Cortex of kidney (tissue), 1 donor: ENCODE measurements at places on chromosomes 7 and 10.

- no peak for DNase-seq
Observed at GRCh38 chr7:32043688-32044087, 26.5 kb downstream of the PDE1C start.

DNA sequence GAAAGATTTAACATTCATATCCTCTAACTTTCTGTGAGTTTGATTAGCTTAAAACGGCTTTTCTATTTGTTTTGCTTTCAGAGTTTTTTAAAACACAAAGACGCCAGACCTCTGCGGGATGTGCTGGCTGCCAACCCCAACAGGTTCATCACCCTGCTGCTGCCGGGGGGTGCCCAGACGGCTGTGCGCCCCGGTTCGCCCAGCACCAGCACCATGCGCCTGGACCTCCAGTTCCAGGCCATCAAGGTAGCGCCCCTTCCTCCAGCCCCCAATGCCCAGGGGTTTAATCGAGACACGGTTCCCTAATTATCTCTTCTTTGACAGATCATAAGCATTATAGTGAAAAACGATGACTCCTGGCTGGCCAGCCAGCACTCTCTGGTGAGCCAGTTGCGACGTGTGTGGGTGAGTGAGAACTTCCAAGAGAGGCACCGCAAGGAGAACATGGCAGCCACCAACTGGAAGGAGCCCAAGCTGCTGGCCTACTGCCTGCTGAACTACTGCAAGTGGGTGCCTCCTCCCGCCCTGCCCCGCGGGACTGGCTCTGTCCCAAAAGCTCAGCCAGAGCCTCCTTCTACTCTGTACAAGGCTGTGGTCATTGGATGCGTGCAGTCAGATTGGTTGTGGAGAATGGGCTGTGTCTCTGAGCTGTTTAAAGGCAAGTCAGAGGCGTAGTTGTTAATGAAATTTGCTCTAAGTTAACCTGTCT is 71.2 kb downstream of the TRRAP start:
- no peak for DNase-seq

GRCh38 chr10:114723991-114724715 is 66.1 kb upstream of the ABLIM1 start:
- no peak for DNase-seq

DNA sequence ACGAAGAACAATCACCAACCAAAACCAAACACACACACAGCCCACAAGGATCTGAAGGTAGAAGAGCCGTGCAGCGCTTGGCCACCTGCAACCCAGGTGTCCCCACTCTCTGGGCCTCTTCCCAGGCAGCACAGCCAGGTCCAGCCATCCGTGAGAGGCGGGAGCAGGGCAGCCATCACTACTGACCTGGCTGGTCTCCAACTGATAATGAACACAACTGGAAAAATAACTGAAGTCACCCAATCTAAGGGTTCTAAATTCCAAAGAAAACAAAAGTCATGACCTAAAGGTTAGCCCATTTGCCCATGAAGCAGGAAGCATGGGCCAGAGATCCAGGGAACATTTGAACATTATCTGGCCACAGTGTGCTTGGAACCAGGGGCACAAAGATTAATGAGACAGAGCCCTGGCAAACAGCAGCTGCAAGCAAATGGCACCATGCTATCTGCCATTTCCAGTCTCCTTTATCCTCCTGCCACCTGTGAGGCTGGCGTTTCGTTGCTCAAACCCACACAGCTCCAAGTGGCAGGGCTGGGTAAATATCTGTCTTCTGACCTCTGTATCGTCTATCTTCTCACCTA is 207.9 kb downstream of the TNS3 start:
- DNase-seq = no peak

- DNase-seq = no peak
Observed at GRCh38 chr10:2575460-2575859, 491.9 kb upstream of the PFKP start.

DNA sequence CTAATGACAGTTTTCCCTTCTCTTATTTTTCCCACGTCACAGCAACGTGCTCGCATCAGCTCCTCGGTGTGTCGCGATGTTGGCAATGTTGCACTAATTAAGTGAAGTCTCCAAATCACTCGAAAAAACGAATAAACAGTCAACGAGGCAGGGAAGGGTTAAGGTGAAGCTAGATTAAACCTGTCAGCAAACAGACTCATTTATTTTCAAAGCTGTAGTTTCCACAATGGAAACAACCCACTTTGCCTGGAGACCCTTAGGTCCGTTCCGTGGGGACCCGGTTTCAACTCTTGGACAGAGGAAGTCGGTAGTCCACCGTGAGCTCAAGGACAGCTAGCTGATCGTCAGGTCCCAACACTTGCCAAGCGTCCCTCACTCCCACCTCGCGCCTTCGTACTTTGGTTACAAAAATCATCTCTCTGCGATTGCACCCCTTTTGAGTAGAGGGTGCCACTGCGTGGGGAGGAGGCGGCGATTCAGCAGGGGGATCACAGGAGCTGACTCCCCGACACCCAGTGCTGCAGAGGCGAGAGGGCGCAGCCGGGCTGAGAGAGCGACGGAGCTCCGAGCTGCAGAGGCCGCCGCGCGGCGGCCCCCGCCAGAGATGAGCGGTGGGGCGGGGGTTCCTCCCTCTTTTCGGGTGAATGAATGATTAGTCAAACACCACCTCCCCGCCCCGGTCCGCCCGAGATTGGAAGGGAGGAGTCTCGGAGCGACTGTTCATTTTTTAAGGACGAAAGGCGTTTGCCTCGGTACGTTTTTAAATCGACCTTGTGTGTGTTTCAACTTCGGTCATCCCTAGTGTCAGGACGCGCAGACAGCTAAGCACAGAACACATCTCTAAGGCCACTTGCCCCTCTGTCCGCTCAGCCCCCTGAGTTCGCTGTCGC is 1.3 kb upstream of the BMPER start:
- no peak for DNase-seq

DNA sequence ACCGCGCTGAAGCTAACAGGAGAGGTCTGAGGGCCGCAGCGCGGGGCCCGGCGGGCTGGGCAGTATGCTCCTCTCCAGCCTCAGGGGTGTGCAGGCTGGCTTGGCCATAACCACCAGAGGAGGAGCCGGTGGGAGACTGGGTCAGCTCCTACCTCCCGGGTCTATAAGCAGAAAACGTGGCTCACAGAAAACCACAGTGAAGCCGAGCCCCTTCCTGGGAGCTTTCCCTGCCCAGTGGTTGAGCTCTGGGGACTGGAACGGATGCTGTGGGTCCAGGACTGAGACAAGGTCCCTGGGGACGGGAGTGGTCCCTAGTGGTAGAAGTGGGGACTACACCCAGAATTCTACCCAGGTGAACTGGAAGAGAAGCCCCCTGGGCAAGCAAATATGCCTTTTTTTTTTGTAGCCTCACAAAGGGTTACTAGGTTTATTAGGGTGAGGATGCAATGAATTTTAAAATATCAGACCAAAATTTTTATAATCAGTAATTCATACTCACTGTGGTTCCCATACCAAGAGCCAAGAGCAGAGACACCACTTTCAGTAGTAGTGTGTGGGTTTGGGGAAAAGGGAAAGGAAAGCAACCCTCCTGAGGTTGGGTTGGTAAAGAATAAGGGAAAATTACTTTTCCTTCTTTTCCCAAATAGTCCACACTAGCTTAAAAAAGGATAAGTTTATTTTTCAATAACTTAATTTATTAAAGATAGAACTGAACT is 67.9 kb upstream of the PRKCQ start:
- DNase-seq = no peak

DNA sequence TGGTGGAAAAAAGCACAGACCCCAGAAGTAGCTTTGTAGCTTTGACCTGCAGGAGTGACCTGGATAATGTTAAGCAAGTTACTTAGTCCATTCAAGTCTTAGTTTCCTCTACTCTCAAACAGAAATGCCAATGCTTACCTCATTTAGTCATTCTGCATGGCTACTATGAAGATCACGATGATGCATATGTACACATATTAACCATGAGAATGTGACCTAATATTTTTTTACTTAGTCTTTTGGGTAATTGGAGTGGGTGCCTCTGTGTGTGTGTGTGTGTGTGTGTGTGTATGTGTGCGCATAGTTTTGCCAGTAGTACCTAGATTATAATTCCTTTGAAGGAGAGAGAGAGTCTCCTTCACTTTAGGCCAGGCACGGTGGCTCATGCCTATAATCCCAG is 95.8 kb downstream of the NRP1 start:
- DNase-seq = no peak

DNA sequence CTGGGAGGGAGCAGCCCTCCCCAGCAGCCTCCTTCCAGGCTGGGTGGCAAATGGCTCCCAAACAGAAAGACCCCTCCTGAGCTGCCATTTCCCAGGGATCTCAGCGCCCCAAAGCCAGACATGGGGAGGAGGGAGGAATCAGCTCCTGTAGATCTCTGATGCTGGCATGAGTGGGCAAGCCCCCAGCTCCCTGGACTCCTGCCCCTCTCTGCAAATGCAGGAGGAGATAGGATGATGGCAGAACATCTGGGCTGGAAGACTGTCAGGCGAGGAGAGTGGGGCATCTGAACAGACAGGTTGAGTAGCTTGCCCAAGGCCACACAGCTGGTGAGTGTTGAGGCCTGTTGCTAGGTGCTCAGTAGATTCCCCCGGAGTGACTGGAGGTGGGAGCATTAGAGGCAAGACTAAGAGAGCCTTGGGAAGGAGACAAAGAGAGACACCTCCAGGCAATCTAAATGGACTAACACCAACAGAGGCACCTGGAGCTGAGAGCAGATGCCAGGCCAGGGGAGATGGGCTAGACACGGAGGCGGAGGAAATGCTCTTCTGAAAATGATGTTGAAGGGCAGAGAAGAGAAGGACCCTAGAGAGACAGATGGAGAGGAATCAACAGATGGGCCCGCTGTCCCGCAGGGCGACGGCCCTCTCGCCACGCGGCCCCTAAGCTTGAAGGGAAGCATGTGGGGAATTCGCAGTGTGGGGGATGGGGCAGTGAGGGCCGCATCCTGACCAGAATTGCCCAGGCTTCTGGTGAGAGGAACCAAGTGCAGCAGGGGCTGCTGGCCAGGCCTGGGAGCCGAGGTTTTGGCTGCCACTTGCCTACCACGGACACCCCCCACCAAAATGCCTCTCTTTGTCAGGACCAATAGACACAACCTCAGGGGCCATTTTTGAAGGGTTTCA is 84.8 kb upstream of the LRRC4 start:
- no peak for DNase-seq

DNA sequence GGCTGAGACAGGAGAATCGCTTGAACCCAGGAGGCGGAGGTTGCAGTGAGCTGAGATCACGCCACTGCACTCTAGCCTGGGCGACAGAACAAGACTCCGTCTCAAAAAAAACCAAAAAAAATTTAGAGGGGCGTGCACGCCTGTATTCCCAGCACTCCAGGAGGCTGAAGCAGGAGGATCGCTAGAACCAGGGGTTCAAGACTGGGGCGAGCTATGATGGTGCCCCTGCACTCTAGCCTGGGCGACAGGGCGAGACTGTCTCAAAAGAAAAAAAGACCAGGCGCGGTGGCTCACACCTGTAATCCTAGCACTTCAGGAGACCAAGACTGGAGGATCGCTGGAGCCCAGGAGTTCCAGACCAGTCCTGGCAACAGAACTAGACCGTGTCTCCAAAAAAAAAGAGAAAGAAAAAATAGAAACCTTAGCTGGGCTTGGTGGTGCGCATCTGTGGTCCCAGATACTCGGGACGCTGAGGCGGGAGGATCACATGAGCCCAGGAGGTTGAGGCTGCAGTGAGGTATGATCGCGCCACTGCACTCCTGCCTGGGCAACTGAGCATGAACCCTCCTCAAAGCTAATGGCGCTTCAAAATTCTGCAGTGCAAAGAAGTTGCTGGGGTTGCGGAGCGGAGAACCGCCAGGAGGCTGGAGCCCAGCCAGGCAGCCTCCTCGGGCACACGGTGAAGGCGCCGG is 382 bp upstream of the MBLAC1 start:
- DNase-seq = no peak

GRCh38 chr7:15845868-15846267 is 159.4 kb upstream of the MEOX2 start:
- DNase-seq = no peak

DNA sequence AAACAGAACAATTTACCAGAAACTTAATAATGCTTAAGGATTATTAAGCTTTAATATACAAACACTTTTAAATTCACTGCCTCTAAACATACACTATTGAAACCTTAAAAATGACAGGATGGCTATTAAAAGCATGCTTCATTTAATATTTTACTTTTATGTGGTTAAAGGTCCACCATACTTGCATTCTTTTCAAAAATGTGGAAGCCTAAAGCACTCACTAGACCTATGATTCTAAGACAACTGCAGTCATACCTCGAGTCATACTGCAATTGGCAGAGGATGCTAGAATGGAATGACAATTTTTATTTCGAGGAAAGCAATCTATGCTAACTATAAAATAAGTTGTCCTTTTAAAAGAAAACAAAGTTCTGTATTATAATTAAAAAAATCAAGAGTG is 85.3 kb downstream of the PIP4K2A start:
- no peak for DNase-seq

DNA sequence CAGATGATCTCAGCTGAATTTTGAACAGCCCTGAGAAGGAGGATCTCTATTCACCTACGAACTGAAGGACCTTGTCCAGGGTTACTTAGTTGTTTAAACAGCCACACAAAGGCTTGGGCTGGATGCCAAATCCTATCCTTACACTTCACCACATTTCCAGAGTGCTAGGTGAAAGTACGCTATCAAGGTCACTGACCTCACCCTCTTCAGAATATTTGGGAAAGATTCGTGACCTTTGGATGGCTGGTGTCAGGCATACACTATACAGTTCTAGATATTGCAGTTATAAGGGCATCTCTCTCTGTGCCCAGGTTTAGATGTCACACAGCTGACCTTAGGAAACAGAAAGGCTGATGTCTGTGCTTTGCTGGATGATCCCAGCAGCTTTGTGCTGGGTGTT is 61.2 kb upstream of the ABLIM1 start:
- DNase-seq = no peak

- no peak for DNase-seq
Observed at GRCh38 chr10:74924251-74924963, 98.0 kb downstream of the KAT6B start.

GRCh38 chr7:39709768-39710311 is 86.5 kb downstream of the RALA start:
- no peak for DNase-seq

DNA sequence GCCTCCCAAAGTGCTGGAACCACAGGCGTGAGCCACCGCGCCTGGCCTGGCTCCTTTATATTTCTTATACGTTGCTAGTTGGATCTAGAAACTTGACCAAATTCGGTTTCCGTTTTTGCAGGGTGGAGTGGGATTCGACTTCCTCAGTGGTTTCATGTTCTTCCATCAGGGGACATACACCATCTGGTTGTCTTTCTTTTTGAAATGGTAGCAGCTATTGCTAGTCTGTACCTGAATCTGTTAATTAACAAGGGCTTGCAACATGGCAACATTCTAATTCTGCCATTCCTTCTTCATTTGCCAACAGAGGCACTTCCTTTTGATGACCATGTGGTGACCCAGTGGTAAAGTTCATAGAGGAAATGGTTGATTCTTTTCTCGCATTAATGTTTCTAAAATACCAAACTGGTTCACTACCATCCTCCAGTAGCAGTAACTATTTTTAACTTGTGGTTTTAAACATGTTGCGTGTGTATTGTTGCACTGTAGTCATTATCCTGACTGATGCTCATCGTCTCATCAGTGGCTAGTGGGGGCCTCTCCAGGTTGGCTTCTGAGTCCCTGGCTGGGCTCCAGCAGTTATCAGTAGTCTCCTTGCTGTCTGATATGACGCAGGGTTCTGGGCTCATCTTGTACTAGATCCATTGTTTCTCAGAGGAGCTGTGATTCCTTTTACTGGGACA is 159.2 kb downstream of the RGS10 start:
- no peak for DNase-seq
